ENCODE measurements at places on chromosomes 6 and 20. TPM values are rescaled to one million over a fixed set of nuclear protein-coding genes. Genes with fewer than 3 reads are reported as not detected.
A peak's percentile ranks its signal among the peaks of the same experiment; 100 is the strongest.

Gene ZNF165
- 2.3 TPM for total RNA-seq

DNA sequence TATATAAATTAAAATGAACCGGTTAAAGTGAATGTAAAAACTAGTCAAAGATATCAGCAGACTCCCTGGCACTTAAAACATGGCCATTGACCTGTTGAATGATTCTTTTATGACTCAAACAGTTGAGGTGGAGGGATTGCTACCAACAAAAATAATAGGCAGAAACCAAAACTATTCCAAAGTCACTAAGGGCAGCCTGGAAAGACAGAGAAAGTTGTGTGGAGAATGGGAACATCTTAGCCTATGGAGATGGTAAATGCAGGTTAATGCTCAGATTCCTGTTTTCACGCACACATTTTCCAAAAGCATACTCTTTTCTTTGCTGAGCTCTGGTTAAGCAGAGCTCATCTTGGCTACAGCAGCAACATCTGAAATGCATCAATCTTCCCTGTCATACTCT is 553.5 kb downstream of the HACE1 start:
- DNase-seq: no peak

Gene WFDC10B
- not detected for total RNA-seq

GRCh38 chr6:157151989-157152388 is 171.3 kb downstream of the TMEM242 start:
- no peak for DNase-seq

DNA sequence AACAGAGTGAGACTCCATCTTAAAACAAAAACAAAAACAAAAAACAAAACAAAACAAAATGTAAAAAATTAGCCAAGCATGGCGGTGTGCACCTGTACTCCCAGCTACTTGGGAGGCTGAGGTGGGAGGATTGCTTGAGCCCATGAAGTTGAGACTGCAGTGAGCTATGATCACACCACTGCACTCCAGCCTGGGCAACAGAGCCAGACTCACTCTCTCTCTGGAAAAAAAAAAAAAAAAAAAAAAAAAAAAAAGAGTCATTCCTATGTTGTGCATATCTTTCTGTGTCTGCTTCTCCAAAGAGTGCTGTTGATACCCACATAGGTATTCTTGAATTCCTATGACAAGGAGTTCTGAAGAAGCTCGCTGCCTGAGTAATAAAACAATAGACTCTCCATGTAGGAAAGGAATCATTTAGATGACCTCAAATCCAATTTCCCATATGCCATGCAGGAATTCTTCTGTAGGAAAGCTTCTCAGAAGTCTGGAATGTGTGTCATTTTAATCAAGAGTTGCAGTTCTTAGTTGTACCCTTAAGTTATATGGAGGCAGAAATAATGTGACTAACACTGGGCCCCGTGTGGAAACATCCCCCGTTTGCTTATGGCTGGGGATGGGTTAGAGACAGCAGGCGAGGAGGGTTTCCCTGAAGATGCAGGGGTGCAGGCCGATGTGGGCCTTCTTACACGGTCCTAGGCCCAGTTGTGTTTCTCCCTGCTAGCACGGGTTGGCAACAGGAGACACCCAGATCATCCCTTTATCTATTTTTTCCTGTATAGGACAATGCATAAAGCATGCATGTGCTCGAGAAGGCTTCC is 79.4 kb downstream of the ZDHHC14 start:
- no peak for DNase-seq

GRCh38 chr6:11279284-11279689 is 46.8 kb upstream of the NEDD9 start:
- DNase-seq: no peak

GRCh38 chr6:74103417-74103816 is 407.4 kb downstream of the CD109 start:
- no peak for DNase-seq

- no peak for DNase-seq
Measured at GRCh38 chr6:169707772-169708171, 5.8 kb downstream of the C6orf120 start.

Gene OPRM1
- total RNA-seq: not detected

- no peak for DNase-seq
Measured at GRCh38 chr6:153208706-153209105, 77.6 kb upstream of the RGS17 start.

Gene SLC22A3
- total RNA-seq: 30.6 TPM

DNA sequence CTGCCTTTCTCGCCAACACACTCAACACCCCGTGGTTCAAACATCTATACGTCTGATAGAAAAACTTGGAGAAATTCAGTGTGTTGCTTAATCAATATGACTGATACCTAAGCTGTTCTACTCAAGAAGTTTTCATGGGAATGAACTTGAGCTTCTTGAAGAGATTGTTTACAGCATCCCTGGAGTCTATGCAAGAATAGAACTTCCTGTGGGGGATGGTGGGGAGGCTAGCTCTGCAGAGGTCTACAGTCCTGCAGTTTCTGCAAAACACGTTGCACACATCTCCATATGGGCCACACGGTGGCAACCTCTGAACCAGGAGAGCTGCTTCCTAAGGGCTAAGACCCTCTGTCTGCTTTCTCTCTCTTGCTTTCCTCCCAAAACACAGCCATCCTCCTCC is 32.7 kb upstream of the FANCE start:
- no peak for DNase-seq

Gene DDX43
- 2.5 TPM for total RNA-seq

GRCh38 chr6:145345094-145345493 is 390.2 kb downstream of the EPM2A start:
- no peak for DNase-seq

Gene DEFB124
- not detected for total RNA-seq

DNA sequence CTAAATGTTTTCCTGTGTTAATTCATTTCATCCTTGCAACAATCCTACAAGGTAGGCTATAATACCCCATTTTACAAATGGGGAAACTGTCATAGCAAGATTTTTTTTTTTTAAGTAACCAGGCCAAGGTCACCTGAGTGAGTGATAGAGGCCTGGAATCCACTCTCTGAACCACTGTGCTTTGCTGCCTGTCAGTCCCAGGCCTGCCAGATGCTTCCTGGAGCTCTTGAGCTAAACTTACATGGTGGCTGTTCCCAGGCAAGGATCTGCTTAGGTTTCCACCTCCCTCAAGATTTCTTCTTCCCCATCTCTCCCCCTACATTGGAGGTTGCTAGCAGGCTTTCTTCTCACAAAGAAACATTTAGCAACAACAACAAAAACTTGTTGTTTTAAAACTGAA is 32.7 kb upstream of the RNF8 start:
- no peak for DNase-seq

- DNase-seq: no peak
Measured at GRCh38 chr20:41900201-41900691, 282.1 kb upstream of the CHD6 start.

GRCh38 chr20:42924215-42924614 is 265.5 kb downstream of the PTPRT start:
- no peak for DNase-seq

DNA sequence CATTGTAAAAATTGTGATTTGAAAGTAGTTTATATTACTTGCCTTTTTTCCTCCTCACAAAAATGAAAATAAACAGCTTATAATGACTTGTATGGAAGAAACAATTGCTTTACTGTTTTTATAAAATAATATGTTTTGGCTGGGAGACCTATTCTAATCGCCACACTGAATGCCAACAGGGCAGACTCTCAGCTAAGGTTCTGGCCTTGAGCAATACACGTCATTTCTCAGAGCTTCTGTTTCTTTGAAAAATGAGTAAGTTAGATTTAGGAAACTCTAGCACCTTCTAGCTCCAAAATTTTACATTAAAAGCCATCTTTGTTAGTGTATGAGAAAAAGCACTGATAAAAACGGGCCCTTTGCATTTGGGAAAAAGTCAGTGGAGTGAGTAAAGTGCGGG is 166.6 kb downstream of the ARID1B start:
- DNase-seq: no peak

Gene UBE3D
- 4.4 TPM for total RNA-seq

GRCh38 chr20:19212821-19213502 is 520 bp downstream of the SLC24A3 start:
- peak; percentile 92 for DNase-seq

DNA sequence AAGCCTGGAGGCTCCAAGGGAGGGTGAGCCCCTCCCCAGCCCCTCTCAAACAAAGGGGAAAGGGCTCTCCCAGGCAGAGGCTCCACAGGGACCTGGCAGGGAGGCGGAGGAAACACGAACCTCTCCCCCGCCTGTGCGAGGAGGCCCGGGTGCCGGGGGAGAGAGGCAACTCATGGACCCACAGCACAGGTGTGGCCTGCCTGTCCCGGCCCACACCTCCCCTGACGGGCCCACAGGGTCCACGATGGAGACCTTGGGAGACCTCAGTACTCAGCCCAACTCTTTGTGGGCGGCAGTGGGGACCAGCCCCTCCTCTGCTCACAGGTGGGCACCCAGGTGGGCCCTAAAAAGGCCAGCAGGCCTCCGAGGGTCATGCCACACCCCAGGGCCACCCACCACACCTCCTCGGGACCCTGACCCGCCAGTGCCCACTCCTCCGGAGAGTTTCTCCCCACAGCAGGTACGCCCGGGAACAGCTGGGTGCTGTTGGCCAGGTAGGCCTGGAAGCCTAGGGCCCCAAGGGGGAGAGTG is 12.2 kb downstream of the LAMA5 start:
- no peak for DNase-seq

Gene RBM38
- total RNA-seq: 13.4 TPM

Gene ZSWIM1
- total RNA-seq: 9.6 TPM

Gene ARG1
- total RNA-seq: 1.3 TPM

DNA sequence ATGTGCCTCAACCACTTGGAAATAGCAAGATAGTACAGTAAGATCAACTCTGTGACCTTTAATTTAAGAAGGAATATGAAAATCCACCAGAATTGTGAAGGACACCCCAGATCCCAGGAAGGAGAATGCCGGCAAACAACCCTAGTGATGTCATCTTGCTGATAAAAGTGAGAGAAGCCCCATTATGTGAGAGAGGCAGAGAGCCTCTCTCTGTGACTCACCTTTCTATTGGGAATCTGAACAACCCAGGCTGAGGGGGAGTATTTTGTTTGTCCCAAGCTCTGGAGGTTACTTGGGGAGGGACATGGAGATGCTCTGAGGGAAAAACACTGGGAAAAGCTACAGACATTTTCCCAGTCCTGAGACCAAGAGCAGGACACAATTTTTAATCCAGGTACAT is 188.3 kb upstream of the FERMT1 start:
- DNase-seq: no peak

Gene FHL5
- total RNA-seq: 40.1 TPM

GRCh38 chr6:111753573-111753972 is 119.7 kb downstream of the FYN start:
- no peak for DNase-seq

DNA sequence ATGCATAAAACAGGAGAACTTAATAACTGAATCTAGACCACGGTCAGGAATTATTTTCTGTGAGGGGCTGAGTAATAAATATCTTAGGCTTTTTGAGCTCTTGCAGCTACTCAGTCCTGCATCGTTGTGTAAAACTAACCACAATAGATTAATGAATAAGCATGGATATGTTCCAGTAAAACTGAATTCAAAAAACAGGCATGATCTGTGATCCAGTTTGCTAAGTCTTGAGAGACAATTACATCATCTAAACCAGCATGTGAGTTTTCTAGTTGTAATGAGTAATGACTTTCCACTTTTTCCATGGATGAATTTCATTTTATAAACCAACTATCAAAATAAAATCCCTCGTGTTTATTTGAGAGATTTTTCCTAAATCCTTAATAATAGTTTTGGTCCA is 336.8 kb downstream of the RFPL4B start:
- no peak for DNase-seq

Gene TTBK1
- 0.17 TPM for total RNA-seq

- DNase-seq: no peak
Measured at GRCh38 chr6:43378631-43379030, 9.2 kb upstream of the ZNF318 start.

DNA sequence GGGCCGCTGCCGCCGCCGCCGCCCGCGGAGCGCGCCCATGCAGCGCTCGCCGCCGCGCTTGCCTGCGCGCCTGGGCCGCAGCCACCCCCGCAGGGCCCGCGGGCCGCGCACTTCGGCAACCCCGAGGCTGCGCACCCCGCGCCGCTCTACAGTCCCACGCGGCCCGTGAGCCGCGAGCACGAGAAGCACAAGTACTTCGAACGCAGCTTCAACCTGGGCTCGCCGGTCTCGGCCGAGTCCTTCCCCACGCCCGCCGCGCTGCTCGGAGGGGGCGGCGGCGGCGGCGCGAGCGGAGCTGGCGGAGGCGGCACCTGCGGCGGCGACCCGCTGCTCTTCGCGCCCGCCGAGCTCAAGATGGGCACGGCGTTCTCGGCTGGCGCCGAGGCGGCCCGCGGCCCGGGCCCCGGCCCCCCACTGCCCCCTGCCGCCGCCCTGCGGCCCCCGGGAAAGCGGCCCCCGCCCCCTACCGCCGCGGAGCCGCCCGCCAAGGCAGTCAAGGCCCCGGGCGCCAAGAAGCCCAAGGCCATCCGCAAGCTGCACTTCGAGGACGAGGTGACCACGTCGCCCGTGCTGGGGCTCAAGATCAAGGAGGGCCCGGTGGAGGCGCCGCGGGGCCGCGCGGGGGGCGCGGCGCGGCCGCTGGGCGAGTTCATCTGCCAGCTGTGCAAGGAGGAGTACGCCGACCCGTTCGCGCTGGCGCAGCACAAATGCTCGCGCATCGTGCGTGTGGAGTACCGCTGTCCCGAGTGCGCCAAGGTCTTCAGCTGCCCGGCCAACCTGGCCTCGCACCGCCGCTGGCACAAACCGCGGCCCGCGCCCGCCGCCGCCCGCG is 730 bp downstream of the INSM1 start:
- no peak for DNase-seq

Gene ANKS1A
- total RNA-seq: 59.0 TPM

Gene RALGAPB
- total RNA-seq: 35.4 TPM

- DNase-seq: no peak
Measured at GRCh38 chr20:32830437-32830836, 10.7 kb downstream of the MAPRE1 start.

DNA sequence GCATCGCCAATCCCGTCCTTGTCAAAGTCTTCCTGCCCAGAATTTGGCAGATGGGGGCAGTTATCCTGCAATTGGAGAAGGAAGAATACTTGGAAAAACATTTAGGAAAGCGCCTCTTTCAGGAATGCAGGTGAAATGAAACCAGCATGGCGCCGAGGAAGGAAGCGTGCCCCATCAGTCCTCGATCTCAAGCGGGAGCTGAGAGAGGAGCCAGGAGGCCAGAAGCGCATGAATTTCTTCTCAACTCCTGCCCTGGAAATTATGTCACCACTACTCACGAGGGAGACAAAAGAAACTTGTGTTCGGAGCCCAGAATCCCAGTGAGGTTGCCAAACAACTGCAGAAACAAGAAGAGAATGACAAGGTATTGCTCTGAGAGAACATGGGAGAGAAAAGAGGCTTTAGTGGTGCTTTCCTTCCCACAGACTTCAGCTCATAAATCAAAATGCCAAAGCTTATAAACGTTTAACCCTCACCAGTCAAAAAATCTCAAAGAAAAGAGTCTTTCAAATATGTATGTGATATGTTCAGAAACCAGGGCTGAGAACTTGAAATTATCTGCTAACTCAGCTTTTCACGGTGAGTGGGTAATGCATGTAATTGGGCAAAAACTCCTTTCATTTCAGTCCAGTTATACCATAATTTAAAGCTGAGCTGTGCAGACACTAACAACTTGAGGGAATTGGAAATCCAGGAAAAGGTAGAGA is 23.9 kb downstream of the THBS2 start:
- no peak for DNase-seq

Gene CST2
- not detected for total RNA-seq
